NK-92 treated with Interleukin-12 subunit alpha and Interleukin-12 subunit beta, amount 100 ng/mL, for 24 hours (cell line): ENCODE measurements at places on chromosomes 4 and X.

GRCh38 chr4:86035688-86036087, 324.2 kb downstream of the MAPK10 start:
- DNase-seq: no peak

- DNase-seq: no peak
Observed at GRCh38 chrX:5774446-5774845, 454.2 kb downstream of the NLGN4X start.

DNA sequence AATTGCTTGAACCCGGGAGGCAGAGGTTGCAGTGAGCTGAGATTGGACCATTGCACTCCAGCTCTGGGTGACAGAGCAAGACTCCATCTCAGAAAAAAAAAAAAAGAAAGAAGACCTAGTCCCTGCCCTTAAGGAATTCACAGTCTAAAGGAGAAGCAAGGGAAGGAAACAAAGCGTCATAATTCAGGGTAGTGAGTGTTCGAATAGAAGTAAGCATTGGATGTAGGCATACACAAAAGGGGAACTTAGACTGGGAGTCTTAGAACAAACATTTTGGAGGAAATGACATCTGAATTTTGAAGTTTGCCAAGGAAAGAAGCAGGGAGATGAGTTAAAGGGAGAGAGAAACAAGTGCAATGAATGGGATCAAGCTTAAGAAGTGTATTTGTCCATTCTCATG, 32.4 kb downstream of the PPM1K start:
- no peak for DNase-seq

DNA sequence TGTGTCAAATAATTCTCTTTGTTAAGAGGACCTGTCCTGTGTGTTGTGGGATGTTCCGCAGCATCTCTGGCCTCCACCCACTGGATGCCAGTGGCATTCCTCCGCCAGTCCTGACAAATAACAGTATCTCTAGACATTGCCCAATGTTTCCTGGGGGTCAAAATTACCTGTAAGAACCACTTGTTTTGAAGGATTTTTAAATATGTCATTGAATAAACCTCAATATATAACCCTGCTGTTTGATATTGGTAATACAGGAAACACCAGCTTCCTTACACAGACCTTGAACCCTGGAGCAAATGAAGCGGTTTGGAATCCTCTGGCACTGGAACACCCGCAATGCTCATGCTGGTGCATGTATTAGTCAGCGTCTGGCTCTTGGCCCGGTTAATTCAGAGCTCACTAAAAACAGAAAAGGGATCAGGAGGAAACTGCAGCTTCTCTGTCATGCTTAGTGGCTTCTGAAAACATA, 101.3 kb downstream of the TBL1X start:
- no peak for DNase-seq
